Activated CD8-positive, alpha-beta memory T cell treated with anti-CD3 and anti-CD28 coated beads for 4 hours (primary cell): ENCODE measurements at places on chromosomes 2 and 18.

GRCh38 chr18:867257-867656 is 37.4 kb upstream of the ADCYAP1 start:
- DNase-seq, result no peak

- DNase-seq, result no peak
Measured at GRCh38 chr2:46964835-46965560, 49.4 kb upstream of the MCFD2 start.

GRCh38 chr2:131394147-131394931 is 30.4 kb upstream of the RAB6D start:
- DNase-seq, result no peak

DNA sequence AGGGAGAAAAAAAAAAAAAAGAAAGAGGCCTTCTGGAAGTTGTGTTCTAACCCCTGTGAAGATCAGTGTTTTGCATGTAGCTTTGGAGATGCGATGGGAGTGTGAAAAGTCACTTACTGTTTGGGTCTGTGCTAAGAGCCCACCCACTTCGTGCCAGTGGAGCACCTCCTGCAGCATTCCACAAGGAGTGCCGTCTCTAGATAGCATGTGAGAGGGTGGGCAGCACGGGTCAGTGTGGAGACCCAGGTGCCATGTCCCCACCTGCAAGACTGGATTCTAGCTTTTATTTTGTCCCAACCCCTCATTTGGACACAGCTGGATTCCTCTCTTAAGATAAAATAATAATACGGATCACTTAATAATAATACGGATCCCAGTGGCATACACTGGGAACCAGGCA is 12.5 kb upstream of the TMEM185B start:
- DNase-seq, result no peak

DNA sequence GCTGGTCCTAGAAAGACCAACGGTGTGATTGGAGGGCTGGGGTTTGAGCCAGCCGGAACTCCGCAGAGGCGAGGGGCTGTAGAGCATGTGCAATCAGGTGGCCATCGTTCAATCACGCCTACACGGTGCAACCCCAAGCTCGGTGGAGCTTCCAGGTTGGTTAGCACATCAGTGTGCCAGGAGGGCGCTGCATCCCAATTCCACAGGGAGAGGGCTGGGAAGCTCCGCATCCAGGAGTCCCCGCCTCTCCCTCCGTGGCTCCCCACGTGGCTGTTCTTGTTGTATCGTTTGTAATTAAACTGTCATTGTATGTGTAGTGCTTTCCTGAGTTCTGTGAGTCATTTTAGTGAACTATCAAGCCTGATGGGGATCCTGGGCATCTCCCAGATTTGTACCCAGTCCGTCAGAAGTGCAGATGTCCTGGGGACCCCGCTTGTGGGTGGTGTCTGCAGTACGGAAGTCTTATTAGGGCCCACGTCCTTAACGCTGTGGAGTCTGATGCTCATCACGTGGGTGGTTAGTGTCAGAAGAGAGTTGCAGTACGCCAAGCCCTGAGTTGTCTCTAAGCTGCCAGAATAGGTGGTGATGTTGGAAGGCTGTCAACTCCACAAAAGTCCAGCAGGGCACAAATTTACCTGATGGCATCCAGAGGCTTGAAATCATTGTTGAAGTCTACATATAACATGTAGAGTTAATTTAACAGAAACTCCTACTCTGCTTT is 20.6 kb upstream of the AMMECR1L start:
- DNase-seq, result no peak

DNA sequence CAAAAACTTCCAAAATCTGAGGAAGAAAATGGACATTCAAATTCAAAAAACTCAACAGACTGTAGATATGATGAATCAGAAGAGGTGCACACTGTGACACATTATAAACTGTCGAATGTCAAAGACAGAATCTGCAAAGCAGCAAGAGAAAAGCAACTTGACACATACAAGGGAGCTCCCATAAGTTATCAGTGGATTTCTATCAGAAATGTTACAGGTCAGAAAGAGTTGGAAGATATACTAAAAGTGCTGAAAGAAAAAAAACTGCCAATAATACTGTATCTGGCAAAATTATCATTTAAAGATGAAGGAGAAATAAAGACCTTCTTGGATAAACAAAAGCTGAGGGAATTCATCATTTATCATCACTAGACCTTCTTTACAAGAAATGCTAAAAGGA is 102.7 kb downstream of the CAMKMT start:
- DNase-seq, result no peak

GRCh38 chr2:127074358-127074757 is 32.6 kb downstream of the BIN1 start:
- DNase-seq, result no peak

DNA sequence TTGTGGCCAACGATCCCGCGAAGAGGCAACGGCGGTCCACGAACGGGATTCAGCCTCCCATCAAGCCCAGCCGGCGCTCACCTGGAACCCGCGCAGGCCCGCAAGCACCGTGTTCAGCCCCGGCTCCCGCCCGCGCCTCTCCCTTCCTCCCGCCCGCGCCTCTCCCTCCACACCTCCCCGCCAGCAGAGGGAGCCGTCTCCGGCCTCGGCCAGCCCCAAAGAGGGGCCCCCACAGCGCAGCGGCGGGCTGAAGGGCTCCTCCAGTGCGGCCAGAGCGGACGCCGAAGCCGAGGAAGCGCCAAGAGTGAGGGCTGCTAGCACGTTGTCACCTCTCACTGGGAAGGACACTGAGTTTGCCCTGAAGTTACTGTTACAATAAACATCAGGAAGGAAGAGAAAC is 55.3 kb upstream of the LAPTM4A start:
- DNase-seq, result no peak

DNA sequence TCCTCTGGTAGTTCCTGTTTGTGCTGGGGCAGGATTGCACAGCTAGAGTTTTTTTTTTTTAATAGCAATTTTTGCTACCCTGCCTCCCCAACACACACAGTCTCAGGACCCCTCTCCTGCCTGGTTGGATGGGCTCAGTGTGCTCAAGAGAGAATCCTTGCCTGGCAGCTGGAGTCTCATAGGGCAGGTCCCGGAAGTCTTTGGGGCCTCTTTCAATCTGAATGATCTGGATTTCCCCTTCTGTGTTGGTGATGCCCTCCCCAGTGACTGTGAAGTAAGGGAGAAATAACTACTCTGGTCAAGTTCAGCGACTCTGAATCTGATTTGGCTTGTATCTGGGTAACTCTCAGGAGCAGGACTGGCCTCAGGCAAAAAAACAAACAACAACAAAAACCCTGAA is 220.6 kb upstream of the LRRTM1 start:
- DNase-seq, result no peak

DNA sequence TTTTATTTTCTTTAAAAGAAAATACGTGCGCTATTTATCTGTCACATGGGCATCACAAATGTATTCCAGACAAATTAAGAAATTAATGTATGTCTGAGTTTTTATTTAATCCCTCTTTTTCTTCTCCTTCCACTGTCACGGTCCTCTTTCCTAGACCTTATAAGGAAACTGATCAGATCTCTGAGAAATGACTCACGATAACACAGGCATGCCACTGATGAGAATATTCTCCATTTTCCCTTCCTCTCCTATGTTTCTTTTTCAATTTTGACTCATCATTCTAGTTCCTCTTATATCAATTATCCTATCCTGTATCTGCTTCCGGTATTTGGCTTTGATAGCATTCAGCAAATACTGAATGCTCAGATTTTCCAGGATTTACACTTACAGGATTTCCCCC is 121.8 kb downstream of the DSC3 start:
- DNase-seq, result no peak

- DNase-seq, result no peak
Measured at GRCh38 chr18:54742659-54743604, 85.3 kb upstream of the RAB27B start.

GRCh38 chr2:5549771-5550170 is 142.4 kb upstream of the SOX11 start:
- DNase-seq, result no peak

GRCh38 chr2:188665727-188666304 is 308.4 kb upstream of the COL3A1 start:
- DNase-seq, result no peak

- DNase-seq, result no peak
Measured at GRCh38 chr2:181164699-181165098, 184.3 kb downstream of the UBE2E3 start.

- DNase-seq, result no peak
Measured at GRCh38 chr2:29443151-29443550, 327.9 kb downstream of the CLIP4 start.

- DNase-seq, result no peak
Measured at GRCh38 chr2:105114551-105114950, 76.7 kb downstream of the MRPS9 start.

GRCh38 chr2:47896450-47896968 is 9.8 kb downstream of the FBXO11 start:
- no peak for DNase-seq

GRCh38 chr2:9765611-9766531 is 77.4 kb upstream of the TAF1B start:
- DNase-seq, result no peak

DNA sequence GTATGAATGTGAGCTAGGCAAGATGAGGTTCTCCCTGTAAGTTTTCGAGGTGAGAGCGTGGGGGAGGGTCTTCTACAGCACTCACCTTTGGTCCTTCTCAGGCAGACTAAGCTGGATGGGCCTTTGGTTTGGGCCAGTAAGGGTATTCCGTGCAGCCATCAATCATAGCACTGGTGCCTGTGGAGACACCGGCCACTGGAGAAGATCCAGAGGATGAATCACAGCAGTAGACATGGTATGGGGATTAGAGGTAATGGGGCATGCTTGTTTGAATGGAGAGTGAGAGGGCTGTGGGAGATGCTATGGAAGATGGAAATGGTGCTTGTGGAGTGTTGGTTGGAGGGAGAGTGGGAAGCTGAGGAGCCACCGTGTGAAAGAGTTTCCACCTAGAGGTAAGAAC is 16.1 kb downstream of the MAPRE3 start:
- DNase-seq, result no peak

GRCh38 chr2:232887171-232887850 is 17.2 kb downstream of the SNORC start:
- no peak for DNase-seq

DNA sequence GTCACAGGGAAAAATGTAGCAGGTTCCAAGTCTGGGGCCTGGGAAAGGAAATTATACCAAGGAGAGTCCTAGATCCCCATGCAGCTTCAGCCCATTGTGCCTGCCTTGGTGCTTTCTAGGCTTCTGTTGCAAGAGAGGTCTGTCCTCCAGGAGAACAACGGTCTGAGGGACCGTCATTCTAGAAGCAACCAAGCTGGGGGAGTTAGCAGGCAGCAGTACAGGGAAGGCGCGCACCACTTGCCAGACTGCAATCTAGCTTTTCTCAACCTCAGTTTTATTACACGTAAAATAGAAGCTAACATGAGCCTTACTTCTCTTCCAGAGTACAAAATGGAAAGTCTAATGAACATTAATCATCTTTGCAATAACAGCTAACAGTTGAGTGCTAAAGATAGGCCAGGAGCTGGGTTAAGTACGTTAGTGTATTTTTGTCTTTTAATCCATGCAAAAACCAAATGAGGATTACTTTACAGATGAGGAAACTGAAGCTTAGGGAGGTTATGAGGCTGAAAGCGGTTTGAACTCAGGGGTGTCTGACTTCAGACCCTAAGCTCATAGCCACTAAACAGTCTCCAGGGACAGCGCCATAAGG is 1.9 kb downstream of the TCF23 start:
- no peak for DNase-seq

GRCh38 chr18:23918395-23919032 is 96.0 kb upstream of the TTC39C start:
- peak; percentile 67 for DNase-seq

- DNase-seq, result no peak
Measured at GRCh38 chr2:106996171-106996769, 110.3 kb upstream of the ST6GAL2 start.

DNA sequence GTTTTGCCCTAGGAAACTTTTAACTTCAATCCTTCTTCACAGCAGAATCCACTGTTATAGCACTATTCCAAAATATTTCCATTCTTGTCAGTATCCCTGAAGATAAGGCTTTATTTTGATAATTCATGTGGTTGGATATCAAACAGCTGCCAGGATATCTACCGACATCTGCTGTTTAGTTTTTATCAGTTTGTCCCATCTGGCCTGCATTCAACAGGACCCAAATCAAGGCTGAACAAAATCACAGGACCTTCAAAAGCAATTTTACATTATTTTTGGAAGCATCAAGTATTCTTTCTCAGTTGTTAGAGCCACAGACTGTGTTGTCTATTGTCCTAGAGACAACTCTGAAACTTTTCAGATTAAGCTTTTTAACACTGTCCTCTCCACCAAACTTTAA is 429.0 kb upstream of the PIK3C3 start:
- DNase-seq, result no peak

- no peak for DNase-seq
Measured at GRCh38 chr2:75698918-75699317, 11.8 kb downstream of the GCFC2 start.

GRCh38 chr18:40874233-40874632 is 1080.8 kb upstream of the PIK3C3 start:
- DNase-seq, result no peak

DNA sequence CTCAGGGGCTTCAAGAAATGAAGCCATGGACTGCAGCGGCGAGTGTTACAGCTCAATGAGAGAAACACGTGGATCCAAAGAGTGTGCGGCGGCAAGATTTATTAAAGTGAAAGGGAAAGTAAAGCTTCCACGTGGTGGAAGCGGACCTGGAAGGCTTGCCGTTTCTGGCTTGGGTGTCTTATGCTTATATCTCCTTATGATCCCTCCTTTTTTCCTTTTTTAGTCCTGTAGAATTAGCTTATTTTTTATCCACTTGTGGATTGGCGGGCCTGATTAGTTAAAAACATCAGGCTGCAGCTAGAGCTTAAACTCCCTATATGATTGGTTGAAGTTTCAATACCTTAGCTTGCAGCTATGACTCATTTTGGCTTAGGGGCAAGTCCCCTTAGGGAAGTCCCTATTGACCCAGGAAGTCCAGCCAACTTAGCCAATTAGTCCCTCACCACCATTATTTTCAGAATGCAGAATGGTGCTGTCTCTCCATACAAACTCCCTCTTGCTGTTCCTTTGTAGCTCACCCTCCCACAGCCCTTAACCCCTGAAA is 11.6 kb upstream of the HNMT start:
- no peak for DNase-seq

GRCh38 chr2:59237311-59237710 is 996.2 kb upstream of the FANCL start:
- DNase-seq, result no peak
